Urinary bladder (tissue), 4 donors: ENCODE measurements at places on chromosomes 12 and 14. TPM values are rescaled to one million over a fixed set of nuclear protein-coding genes. Genes with fewer than 3 reads are reported as not detected.

The ALDH2 gene
- 219 TPM for polyA plus RNA-seq

The A2M gene
- 990 TPM for polyA plus RNA-seq

The LMNTD1 gene
- polyA plus RNA-seq: 0.11 TPM

DNA sequence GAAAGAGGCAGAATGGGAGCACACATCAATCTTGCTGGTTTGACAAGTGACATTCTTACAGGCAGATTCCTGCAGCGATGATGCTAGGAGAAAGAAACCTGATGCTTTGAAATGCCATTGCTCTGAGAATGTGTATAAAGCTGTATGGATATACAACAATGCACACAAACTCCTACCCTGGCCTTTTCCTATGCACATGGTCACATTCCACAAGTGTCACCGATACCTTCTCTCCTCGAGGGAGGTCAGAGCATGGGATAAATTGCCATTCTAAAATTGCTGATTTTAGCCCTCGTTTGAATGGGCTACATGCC is 11.9 kb downstream of the FGF6 start:
- DNase-seq: no peak

- no peak for DNase-seq
Observed at GRCh38 chr12:107761502-107761904, 566 bp upstream of the PRDM4 start.

- no peak for DNase-seq
Observed at GRCh38 chr14:22040781-22041125, 367.1 kb upstream of the OR4E1 start.

- no peak for DNase-seq
Observed at GRCh38 chr12:1204581-1205121, 213.6 kb downstream of the ERC1 start.

- no peak for DNase-seq
Observed at GRCh38 chr12:85803231-85803630, 33.0 kb downstream of the RASSF9 start.

DNA sequence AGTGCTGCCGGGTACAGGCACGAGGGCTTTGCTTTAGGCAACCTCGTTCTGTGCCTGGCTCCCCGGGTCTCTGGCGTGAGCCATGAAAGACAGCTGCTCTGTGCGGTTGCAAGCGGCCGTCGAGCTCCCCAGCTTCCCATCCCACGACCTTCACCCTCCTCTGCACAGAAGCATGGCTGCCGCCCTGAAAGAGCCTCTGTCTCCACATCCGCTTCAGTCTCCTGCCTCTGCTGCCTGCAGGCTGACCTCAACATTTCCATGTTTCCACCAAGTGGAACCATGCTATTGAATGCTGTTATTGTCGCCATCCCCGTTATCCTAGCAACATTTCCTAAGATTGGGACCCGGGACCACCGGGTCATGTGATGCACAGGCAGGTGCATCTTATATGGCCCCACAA is 57.1 kb downstream of the KDM2B start:
- DNase-seq: no peak

DNA sequence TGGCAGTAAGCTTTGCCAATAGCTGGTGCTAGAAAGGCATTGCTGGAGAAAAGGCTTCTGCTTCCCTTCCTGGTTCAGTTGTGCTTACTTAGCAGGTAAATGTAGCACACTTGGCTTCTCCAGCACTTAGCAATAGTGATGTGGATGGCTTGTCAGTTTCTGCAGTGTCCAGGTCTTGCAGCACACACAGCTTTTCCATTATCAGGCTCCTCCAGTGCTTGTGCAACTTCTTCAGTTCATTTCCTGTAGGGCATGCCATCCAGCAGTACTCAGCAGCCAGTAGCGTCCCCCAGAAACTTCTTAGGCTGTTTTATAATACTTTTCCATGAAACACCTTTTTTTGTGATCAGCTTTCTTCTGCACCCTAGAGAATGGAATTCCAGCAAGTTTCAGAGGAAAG is 154.6 kb downstream of the SLC6A15 start:
- no peak for DNase-seq
